Fibroblast of skin of scalp (primary cell): ENCODE measurements at places on chromosomes 5 and 9.

DNA sequence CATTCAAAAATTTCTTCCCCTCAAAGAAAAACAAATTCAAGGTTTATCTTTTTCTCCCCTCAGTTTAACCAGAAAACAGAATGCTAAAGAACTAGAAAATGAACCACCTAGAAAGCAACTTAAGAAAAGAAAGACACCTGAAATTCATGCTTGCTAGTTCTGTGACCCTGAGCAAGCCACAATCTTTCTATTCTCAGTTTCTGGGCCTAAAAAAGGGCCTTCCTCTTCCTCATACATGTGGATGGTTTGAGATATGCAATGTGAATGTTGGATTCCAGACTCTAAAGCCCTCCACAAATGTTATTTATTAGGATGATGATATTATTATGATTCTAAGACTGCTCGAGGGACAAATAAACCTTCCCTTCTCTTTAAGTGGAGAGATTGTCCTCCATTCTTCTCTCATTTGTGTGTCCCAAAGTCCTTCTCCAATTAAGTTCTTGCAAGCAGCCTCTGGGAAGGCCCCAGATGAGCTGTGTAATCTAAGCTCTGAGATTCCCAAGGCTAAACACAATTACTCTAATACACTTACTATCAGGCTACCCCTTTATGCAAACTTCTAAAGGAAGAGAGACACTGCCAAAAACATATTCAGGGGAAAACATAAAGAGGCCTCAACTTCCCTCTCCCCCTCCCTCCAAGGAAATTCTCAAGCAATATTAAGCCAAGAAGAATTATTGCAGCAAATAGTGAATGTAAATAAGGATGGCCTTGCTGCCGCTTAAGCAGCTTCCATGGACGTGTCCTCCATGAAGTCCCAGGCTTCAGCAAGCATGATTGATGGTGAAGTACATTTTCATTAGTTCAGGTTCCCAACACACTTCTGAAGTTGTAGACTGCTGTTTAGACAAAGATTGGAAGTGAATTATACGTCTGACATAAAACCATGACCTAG is 80.2 kb downstream of the PRKACG start:
- no peak for DNase-seq

GRCh38 chr9:561427-561826 is 280.1 kb upstream of the DMRT1 start:
- DNase-seq: peak; percentile 41

DNA sequence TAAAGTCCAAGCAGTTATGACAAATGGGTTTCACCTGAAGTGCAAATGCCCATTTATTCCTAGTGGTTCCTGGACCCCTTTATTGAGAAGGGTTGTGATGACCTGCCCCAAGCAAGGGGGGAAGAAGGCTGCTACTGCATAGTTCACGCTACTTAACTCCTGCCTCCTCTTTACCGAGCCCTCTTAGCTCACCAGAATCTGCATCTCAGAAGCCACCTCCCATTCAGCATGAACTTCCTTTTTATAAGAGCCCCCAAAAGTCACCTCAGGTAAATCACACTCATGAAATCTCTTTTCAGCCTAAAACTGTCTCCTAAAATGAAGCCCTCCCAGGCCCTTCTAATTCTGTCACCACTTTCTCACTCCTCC is 26.6 kb upstream of the C9orf72 start:
- DNase-seq: no peak

DNA sequence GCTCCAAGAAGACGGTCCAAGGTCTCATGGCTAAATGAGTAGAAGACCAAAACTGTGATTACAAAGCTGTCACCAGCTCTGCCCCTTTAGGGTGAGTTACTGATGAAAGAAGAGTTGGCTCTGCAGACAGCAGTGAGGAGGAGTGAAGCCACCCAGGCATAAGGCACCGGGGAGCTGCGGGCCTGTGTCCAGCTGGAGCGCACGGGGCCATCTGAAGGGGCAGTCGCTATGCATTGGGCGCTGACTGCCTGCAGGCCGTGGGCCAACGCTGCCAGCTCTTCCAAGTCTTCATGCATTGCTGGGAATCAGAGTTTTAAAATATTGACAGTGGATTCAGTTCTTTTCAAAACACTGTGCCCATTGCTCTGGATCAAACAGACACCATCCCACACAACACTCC is 70.3 kb downstream of the DAPK1 start:
- DNase-seq: no peak

DNA sequence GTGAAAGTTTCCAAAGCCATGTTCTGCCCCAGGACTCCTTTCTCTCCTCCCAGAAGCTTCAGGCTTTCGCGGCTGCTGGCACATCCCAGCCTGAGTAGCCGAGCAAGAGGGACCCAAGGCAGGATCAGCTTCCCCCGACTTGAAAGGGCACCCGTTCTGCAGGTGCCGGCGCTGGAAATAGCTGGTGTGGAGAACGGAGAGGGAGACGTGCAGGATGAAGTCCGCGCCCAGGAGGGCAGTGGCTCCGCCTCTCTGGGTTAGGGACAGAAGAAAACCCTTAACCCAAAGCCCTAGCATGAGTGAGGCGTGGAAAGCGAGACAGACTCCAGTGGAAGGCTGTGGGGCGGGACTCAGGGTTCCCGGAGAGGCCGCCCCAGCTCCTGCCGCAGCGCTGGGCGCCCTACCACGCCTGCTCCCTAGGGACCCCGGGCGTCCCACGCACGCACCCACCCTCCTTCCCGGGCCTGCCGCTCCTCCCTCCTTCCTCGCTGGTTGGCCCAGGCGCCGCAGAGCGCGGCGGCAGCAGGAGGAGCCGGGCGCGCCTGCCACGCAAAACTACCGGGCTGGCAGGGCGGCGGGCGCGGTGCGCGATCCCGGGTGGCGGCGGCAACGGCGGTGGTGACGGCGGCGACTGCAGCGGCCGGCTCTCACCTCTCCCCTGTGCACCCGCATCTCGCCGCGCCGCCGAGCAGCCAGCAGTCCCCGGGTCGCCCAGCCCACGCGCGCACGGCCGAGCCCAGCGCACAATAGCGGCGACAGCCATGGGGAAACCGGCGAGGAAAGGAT is at the start of gene SLC1A1:
Gene SLC1A1 (plus strand): TSS at position 550 of the 786 bp plus-strand sequence. CDS start 212 bp downstream, at position 762.
- DNase-seq: peak; percentile 46

DNA sequence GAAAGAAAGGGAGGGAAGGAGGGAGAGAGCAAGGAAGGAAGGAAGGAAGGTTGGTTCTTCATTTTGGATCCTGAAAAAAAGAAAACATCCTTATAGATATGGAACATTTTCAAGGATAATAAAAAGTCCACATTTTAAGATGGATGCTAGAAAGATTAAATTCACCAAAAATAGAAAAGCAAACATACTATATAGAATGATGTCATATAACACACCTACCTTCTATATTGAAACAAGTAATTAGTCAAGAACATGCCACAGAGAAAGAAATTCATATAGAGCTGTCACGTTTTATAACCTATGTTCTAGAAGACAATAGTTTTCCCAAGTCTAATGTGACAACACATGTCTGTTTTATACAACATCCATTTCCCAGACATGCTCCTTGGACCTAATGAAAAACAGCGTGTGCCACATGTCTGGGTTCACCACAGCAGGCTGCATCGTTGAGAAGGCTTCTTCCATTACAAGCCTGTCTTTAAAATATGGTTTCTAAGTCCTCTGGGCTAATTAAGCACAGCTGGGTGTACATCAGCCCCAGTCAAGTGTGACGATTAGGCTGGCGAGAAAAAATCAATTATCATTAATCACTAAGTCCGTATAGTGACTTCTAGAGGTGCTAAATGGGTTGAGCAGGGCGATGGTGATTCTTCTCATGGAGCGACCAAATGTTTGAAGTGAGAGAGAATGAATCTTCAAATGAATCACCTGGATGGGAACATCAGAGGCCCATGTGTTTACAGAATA is 301.8 kb downstream of the TLE1 start:
- DNase-seq: no peak

DNA sequence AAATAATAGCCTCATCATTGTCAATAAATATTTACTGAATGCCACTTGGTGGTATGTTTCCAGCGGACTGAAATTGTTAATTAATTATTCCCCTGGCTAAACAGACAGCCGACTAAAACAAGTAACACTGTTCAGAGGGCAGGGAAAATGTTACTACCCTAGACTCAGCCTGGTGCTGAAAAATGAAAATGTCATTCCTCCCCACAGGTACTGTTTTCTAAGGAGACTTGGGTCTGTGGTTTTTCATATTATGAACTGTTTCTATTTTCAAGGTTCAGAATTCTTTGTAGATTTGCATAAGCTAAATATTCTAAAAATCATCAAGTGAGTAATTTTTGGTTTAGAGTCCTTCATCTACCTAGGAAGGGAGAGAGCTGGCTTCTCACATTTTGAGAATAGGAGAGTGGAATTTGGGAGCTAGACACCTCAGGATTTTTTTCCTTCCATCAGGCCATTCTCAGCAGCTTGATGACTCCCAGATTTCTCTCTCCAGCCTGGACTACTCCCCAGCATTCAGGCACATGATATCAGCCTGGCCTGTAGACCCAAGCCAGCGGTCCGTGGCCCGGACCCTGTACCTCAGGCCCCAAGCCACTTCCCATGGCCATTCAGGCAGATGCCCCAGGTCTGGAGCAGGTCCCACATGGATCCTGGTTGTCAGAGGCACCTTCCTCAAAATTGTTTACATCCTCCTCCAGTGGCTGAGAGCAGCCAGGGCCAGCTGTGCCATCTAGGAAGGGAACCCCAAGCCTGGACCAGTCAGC is 24.4 kb downstream of the BHMT start:
- no peak for DNase-seq

DNA sequence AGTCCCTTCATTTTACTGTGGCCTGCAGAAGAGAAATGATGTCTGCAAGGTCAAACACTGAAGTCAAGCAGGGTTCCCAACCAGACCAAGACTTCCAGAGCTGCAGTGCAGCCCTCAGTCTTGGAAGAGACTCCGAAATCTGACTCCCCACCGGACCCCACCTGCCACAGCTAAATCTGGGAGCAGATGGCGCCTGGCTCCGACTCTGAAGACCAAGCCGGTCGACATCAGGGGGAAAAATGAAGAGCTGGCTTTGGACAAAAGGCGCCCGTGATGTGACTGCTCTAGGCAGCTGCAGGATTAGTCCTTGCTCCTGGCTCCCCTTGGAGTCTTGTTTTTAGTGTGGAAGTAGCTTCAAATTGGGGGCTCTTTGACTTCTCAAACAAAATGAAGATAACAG is 72.4 kb upstream of the ZNF622 start:
- DNase-seq: no peak

DNA sequence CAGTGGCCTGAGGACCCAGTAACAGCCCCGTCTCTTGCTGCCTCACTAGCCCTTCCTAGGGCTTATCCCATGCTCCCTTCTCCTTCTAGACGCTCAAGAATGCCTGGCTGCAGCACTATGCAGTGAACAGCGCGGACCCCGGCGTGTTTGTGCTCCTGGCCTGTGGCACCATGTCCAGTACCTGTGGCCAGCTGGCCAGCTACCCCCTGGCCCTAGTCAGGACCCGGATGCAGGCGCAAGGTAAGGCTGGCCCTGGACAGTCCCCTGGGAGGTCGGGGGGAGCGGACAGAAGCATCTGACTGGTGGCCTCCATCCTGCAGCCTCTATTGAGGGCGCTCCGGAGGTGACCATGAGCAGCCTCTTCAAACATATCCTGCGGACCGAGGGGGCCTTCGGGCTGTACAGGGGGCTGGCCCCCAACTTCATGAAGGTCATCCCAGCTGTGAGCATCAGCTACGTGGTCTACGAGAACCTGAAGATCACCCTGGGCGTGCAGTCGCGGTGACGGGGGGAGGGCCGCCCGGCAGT is 20.5 kb downstream of the PTGES2 start:
- DNase-seq: no peak

DNA sequence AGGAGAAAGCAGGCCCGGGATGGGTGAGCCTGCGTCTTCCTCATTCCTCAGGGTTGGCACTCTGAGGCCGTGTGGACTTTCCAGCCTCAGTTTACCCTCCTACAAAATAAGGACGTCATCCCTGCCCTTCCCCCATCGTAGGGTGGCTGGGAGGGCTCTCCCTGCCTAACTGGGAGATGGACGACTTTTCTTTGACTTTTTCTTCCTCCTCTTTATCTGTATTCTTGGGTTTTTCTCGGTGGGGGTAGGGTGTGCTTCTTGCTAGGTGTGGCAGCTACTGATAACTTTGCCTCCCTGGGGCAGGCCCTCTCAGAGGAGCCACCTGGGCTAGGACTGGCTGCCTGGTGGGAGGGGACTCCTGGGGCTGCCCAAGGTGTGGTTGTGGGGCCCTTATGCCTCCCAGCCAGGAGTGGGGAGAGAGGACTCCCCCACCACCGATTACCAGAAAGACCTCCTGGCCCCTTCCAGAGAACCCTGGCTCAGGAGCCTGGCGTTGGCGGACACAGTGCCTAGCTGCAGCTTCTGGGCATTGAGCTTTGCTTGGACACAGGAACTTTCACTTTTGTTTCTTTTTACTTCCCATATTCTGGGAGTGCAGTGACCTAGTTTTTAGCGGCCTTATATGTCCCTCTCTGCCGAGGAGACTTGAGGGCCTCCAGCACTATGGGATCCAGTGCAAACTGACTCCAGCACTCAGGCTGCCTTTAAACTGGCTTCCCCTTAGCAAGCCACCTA is 6.1 kb downstream of the GLIPR2 start:
- no peak for DNase-seq

DNA sequence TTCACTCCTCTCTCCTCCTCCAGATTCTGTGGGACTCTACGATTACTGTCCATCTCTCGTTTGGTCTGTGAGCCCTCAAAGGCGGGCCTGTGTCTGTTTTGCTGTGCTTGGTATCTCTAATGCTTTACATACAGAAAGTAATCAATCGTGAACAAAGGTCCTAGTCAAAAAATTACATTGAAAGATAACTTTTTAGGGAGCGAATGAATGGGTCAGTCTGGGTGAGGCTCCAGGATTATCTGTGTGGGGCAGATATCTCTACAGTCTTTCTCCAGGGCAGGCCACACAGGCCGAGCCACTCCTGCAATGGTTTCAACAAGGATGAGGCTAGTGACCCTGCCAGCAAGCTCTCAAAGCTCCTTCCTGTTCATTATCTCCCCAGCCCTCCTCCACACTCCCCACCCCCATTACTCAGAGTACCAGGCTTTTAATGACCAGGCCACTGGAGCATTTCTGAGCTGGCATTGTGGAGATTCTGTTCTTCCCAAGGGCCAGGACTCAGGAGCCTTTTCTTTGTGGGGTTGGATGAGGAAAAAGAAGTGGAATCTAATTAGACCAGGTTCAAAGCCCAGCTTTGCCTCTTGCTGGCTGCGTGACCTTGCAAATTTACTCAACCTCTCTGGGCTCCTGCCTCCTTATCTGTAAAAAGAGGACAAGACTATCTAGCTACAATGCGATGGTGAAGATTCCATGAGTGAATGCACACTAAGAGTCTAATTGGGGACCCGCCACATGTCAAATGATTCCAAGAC is 10.2 kb downstream of the CORO2A start:
- no peak for DNase-seq

GRCh38 chr5:1406681-1407640 is 38.3 kb downstream of the SLC6A3 start:
- no peak for DNase-seq

DNA sequence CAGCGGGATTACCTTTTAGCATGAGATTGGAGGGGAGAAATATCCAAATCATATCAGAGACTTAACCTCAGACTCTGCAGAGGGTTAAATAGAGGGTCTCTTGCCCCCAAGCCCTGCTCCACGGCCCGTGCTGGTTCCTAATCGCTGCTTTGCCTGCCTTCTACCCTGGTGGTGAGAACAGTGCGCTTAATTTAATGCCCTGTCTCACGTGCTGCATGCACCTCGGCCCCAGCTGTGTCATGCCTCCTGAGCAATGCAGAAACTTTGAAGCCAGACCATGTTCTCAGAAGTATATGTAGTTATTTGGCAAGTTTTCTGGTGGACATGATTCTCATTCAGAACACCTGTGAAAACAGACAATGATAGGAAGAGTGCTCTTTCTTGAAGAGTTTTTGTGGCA is 1.4 kb downstream of the OTULIN start:
- DNase-seq: no peak
